ENCODE measurements at places on chromosomes 7 and 10. TPM values are rescaled to one million over a fixed set of nuclear protein-coding genes. Genes with fewer than 3 reads are reported as not detected.

GRCh38 chr7:155665957-155666287, 21.5 kb downstream of the RBM33 start:
- DNase-seq = peak; percentile 37

GRCh38 chr7:132112106-132112505, 464.2 kb downstream of the PLXNA4 start:
- DNase-seq = no peak

- DNase-seq = peak; percentile 88
These were observed 128.7 kb upstream of the LYZL1 start for GRCh38 chr10:29160150-29160617.

The GBX1 gene
- total RNA-seq = not detected

All from myocyte (in vitro differentiated cells).